ENCODE measurements at places on chromosomes 5 and 9.

DNA sequence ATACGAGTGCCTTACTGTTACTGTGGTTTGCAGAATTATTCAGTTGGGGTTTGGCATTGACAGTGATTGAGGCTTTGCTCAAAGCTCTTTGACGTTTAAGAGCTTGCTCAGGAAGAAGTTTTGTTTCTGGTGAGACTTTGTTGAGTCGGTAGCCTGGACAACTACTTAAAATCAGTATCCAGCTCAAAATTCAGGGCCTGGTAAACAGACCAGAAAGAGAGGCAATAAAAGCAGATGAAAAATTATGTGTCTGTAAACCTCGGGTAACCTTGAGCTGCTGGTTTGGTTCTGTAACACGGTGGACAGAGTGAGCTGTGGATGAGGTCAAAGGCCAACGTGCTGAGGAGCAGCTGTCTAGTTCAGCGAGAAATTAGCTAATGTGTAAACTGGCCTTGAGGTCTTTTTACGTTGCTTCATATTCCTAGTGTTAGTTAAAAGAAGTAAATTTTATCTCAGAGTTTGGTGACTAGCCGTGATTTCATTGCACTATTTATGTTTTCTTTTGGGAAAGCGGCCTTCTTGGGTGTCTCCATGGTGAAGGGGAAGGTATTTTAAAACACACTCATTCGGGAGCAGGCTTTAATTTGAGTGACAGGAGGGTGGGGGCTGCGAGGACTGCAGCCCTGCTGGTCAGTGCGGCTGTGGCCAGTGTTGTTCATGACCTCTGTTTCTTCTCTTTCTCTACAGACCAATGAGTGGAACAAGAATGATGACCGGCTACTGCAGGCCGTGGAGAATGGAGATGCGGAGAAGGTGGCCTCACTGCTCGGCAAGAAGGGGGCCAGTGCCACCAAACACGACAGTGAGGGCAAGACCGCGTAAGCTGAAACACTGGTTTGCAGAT, 82.0 kb upstream of the TTC23L start:
- DNase-seq: no peak

DNA sequence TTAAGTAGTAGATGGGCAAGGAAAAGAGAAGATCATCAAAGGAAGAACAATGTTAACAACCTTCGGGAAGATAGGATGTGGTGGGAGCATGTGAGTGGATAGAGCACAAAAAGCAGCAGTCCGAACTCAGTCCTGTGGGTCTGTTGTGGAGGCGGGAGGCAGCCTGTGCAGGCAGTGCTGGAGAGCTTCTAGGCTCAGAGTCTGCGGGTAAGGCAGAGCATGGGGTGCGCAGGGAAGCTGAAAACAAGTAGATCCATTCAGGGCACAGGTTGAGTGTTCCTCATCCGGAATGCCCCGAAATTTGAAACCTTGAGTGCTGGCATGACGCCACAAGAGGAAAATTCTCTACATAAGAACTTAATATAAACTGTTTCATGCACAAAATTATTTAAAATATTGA, 84.9 kb downstream of the PPIC start:
- DNase-seq: no peak

- DNase-seq: no peak
Observed at GRCh38 chr5:44862808-44863207, 54.1 kb downstream of the MRPS30 start.

- DNase-seq: no peak
Observed at GRCh38 chr5:65801352-65801783, 79.4 kb downstream of the NLN start.

- DNase-seq: no peak
Observed at GRCh38 chr9:6671416-6671815, 25.9 kb upstream of the GLDC start.

DNA sequence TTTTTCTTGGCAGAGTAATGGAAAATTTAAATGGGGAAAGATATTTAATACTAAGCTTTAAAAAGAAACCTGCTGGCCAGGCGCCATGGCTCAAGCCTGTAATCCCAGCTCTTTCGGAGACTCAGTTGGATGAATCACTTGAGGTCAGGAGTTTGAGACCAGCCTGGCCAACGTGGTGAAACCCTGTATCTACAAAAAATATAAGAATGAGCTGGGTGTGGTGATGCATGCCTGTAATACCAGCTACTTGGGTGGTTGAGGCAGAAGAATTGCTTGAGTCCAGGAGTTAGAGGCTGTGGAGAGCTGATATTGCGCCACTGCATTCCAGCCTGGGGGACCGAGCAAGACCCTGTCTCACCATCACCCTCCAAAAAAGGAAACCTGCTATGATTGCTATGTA, 32.8 kb downstream of the TUT7 start:
- no peak for DNase-seq
